Stimulated activated CD4-positive, alpha-beta T cell treated with anti-CD3 and anti-CD28 coated beads, Interleukin-4, amount 100 ng/mL, for 48 hours (primary cell): ENCODE measurements at places on chromosomes 1 and 21.

DNA sequence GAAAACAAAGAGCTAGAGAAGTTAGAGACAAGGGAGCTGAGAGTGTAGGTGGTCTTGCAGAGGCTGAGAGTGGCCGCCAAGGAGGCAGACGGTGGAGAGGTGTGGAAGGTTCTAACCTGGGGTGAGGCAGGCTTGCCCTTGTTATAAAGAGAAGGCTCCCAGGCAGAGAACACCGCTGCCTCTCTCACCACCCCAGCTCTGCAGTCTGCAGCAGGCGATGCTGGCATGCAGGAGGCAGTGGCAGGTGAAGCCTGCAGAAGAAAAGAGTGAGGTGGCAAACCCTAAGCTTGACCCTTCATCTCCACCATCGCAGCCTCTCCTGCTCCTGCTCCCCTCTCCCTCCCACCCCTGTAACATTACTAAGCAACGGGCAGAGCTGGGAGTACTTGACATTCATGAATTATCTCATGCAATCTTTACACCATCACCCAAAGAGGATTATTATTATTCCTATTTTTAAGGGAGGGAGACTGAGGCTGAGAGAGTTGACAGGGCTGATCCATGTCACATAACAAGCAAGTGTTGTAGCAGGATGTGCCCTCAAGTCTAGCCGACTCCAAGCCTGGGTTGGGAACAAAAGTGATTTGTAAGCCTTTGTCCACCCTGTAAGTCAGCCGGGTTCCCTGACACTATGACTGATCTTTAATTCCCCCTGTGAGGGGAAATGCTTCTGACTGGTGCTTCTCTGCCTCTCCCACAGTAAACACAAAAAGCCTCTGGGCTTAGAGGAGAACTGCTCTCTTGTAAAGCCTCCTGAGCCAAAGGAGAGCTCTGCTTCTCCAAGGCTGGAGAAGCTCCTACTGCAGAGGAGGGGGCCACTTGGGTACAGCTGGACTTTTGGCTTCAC lies 36.1 kb downstream of the KANK4 start:
- no peak for DNase-seq

- no peak for DNase-seq
These were observed 12.6 kb upstream of the HMGN2 start for GRCh38 chr1:26459573-26460031.

DNA sequence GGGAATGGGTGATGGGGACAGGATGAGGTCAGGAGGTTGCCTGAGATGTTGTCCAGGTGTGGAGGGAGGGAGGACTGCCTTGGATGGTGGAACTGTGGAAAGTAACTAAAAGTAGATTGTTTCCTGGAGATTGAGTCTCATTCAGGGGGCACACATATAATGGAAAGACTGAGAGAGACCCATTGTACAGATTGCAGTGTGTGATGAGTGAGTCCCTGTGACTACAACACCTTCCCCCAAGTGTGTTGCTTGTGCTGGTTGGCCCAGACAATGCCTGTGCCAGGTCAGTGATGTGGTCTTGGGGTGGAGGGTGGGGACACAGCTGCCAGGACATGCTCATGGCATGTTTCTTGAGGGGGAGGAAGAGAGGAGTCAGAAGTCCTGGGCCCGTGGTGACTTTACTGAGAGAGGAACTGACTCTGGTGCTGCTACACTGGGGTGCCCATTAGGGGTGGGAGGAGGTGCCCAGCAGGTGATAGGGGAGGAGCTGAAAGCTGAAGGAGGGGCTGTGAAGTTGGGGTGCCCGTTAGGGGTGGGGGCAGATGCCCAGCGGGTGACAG lies 5.2 kb downstream of the SNAP47 start:
- DNase-seq, result no peak

DNA sequence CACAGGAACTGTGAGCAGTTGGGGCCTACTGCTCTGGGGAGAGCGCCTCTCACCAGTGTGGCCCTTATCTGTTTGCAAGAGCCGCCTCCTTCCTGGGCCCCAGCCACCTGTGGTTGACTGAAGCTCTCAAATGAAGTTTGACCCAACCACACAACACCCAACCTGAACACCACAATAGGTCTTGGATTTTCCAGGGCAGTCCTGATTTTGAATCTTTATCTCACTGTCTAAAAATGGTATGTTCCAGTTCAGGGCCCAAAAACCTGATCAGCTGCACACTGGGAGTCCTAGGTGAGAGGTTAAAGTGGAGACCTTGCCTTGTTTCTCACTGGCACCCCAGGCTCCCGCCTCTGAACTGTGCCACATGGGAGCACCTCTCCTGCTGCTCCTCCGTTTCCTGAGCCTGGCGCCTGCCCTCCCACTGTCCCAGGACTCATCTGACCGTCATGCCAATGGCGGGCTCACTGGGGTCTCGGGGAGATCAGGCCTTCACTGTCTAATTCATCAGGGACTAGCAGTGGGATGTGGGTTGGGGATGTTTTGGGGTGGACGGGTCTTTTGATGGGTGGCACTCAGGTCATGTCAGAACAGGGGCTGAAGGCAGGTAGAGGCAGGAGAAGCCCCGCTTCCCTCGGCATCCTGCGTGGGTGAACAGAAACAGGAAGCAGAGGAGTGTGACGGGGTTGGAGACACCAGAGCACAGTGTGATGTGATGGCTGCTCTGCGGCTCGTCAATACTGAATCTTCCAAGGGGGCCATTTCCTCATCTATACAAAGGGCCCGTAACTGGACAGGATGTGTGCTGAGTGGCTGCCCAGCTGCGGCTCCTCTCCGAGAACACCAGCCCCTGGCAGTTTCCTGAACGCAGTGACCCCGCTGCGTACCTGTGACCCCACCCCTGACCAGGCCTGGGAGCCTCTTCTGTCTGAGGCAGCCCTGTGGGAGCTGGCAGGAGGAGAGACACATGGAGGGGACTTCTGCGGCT lies 59.6 kb upstream of the ITPKB start:
- DNase-seq, result peak; percentile 51

DNA sequence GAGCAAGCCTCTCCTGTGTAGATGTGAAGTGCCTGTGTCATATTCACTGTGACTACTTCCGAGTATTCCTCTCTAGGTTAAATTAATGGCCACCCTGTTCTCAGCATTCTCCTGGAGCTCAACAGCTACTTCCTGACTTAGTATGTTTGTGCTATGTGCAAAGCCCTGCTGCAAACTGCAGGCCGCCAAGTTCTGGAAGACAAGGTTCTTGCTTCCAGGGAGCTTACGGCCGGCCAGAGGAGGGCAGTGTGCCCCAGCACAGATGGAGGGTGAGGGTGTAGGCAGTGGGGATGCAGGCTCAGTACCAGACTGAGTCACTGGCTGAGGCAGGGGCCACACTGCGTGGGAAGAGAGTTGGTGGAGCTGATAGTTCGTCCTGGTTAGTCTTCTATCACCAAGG lies 43.2 kb downstream of the ELK4 start:
- DNase-seq, result peak; percentile 15

GRCh38 chr1:180241716-180242544 lies 11.9 kb downstream of the LHX4 start:
- DNase-seq, result no peak

GRCh38 chr1:232393444-232394146 lies 236.3 kb downstream of the SIPA1L2 start:
- no peak for DNase-seq

DNA sequence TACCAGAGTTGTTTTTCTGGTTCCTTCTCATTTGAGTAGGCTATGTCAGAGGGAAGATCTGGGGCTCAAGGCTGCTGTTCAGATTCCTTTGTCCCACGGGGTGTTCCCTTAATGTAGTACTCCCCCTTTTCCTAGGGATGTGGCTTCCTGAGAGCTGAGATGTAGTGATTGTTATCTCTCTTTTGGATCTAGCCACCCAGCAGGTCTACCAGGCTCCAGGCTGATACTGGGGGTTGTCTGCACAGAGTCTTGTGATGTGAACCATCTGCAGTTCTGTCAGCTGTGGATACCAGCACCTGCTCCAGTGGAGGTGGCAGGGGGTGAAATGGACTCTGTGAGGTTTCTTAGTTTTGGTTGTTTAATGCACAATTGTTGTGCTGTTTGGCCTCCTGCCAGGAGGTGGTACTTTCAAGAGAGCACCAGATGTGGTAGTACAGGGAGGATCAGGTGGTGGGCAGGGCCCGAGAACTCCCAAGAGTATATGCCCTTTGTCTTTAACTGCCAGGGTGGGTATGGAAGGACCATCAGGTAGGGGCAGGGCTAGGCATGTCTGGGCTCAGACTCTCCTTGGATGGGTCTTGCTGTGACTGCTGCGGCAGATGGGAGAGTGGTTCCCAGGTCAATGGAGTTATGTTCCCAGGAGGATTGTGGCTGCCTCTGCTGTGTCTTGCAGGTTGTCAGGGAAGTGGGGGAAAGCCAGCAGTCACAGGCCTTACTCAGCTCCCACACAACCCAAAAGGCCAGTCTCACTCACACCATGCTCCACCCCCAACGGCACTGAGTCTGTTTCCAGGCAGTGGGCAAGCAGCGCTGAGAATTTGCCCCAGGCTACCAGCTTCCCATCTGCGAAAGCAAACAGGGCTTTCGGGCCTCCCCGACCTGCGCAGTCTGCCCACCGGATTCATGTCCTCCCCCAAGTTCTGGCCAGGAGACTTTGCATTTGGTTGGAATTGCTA lies 64.2 kb downstream of the SERINC2 start:
- no peak for DNase-seq

- DNase-seq, result no peak
These were observed 5.1 kb downstream of the CD1D start for GRCh38 chr1:158185770-158186169.

DNA sequence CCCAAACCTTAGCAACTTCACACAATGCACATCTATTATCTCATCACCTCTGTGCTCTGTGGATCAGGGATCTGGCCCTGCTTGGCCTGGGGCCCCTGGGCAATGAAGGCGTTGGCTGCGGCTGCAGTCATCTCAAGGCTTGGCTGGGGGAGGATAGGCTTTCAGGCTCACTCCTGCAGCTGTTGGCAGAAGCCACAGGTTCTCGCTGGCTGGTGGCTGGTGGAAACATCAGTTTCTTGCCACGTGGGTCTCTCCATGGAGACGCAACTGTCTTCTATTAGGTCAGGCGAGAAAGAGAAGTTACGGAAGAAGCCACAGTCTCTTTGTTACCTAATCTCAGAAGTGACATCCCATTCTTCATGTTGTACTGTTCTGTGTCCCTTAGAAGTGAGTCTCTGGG lies 3.6 kb upstream of the NPPA start:
- DNase-seq, result no peak

GRCh38 chr1:4599521-4599920 lies 54.9 kb upstream of the AJAP1 start:
- no peak for DNase-seq

DNA sequence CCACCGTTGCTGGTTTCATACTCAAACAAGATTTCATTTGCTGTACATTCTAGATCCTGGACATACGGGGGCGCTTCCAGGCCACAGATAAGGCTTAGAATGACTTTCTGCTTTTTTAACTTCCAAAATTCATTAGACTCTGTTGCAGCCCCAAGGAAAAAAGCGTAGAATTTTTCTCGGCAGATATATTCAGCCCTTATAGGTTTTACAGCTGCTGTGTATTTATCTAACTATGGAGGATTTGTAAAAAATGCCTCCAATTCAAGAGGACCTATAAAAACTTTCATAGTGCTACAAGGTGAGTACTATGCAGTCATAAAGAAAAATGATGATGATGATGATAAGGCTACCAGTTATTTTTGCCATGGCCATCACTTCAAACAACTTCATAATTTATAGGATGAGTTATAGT lies 51.6 kb downstream of the SLC30A10 start:
- no peak for DNase-seq

GRCh38 chr1:40966417-40966816 lies 13.1 kb upstream of the CTPS1 start:
- no peak for DNase-seq

DNA sequence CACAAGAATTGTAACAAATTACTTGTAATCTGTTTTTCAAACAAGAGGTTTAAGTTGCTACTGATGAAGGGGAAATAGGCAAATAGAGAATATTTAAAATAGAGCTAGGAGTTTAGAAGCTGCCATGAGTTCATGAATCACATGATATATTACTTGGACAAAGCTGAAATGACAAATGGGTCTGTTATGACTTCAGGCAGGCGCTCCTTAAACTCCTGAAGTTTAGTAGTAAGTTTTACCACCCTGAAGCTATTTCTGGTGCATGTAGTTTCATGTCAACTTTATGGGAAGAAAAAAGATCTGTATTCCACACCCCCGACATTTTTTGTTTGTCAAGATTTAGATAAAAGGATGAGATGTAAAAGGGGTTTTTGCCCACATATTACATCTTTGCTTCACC lies 58.5 kb downstream of the PLA2G4A start:
- no peak for DNase-seq

GRCh38 chr21:38293765-38294164 lies 37.0 kb downstream of the KCNJ15 start:
- no peak for DNase-seq

GRCh38 chr1:7503691-7504437 lies 267.2 kb upstream of the VAMP3 start:
- no peak for DNase-seq

- no peak for DNase-seq
These were observed 1.3 kb upstream of the PDE4B start for GRCh38 chr1:65791396-65791795.

- no peak for DNase-seq
These were observed 14.6 kb upstream of the AHDC1 start for GRCh38 chr1:27618341-27619082.

DNA sequence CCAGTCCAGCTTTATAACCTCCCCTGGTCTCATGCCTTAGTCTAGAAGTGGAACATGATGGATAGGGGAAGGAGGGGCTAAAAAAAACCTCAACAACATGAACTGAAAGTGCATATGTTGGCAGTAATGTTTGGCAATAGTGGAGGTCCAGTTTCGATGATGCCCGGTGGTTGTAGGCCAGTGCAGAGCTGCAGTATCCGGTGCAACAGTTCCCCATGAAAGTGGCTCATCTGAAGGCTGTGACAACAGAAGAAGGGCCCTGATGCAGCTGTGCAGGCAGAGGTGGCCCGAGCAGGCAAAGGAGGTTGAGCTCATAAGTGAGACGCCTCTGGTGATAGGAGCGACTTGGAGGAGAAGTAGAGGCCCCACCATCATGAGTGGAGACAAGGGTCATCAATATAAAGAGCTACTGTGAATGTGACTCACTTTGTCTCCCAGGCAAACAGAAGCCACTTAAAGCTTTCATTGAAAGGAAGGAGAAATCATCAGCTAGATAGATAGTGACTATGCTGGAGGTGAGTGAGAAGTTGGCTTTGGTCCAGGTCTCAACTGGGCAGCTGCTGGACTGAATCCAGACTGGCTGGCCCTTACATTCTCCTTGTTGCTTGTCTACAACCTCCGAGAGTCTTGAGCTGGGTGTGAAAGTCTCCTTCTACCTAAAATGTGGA lies 10.2 kb upstream of the CREG1 start:
- DNase-seq, result no peak

DNA sequence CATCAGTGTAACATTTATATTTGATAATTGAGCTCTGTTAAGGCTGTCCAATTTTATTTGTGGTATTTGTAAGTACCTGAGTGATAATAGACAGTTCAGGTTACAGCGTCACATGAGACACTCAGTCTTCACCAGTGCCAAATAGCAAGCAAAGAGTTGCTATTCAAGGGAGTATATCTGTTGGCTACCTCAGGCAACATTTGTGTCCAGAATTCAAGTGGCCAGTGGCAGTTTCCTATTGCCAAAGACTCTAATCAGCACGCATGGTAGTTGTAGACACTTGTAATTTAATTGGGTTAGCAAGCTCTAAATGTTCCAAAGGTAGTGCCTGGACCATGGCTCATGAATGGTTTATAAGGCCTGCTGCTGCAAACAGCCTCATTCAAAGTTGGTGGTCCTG lies 1524.3 kb upstream of the B3GALT2 start:
- no peak for DNase-seq

- no peak for DNase-seq
These were observed 197.5 kb upstream of the C8B start for GRCh38 chr1:57163325-57163724.
